ENCODE measurements at places on chromosomes 4 and X.

DNA sequence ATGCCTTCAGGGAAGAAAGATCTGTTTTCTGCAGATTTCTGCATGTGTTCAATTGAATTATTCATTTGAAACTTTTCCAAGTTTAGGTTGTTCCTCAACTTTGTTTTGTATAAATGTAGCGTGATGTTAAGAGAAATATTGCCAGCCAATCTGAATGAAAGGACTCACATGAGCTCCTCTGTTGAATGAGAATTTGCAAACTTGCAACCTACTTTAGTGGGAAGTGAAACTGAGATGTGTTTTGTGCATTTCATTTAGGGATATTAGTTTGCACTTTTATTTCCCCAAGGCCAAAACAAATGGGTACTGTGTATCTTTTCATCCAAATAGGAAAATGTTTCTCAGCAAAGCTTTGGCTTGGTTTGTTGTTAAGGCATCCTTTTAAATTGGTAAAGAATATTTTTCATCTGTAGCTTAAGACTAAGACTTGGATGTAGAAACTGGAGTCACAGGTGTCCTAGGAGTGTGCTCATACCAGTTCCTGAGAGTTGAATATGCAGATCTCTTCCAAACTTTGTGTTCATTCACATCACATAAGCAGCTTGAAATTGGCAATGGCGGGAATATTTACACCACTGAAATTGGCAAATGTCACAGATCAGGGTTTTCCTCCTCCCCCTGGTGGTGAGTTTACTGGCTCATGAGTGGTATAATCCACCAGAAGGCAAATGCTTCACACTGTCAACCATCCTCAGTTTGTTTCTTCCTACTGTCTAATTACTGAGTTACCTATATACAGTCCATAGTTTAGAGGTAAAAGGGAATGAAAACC is 193.6 kb upstream of the BANK1 start:
- DNase-seq = no peak

DNA sequence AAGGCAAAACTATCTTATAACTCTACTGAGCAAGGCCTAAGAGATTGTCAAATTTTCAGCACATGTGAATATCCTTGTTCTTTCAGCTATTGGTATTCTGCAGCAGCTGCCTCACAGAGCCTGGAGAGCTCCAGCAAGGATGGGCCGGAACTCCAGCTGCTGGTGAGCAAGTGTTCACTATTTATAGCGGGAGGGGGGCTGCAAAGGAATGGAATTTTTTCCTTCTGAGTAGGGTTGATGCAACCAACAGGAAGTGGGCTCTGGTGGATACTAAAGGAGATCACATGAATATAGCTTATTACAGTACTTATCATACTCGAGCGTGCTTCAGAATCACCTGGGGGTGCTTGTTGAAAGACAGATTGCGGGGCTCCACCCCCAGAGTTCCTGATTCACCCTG is 20.2 kb upstream of the SETD7 start:
- no peak for DNase-seq

DNA sequence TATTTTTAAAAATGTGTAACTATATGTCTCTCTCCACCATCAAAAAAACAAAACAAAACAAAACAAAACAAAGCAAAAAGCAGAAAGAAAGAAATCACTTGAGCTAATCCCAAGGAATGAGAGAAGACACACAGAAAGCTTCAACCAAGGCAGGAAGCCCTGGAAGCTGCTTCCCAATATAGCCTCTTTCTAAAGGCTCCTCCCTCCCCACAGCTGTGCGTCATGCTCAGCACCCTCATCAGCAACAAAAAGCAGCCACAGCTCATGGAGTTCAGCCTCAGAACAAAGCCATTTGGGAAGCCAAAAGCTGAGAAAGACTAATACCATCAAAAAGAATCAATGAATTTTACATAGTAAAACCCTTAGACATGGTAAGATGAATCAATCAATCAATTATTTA is 501.6 kb upstream of the SMIM31 start:
- no peak for DNase-seq

- DNase-seq = no peak
These were observed 1.5 kb downstream of the JAKMIP1 start for GRCh38 chr4:6198768-6199421.

- DNase-seq = no peak
These were observed 9.9 kb downstream of the CENPVL3 start for GRCh38 chrX:51608766-51609165.

DNA sequence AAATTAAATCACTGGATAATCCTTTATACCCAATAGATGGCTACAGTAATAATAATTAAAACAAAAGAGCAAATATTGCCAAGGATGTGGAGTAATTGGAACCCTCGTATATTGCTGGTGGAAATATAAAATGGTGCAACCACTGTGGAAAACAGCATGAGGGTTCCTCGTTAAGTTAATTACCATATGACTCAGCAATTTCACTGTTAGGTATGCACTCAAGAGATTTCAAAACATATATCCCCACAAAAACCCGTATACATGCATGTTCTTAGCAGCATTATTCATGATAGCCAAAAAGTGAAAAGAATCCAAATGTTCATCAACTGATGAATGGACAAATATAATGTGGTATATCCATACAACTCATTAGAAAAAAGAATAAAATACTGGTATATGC is 103.3 kb downstream of the TEX13C start:
- DNase-seq = no peak

- DNase-seq = no peak
These were observed 425.2 kb upstream of the FTHL17 start for GRCh38 chrX:31497086-31497485.

DNA sequence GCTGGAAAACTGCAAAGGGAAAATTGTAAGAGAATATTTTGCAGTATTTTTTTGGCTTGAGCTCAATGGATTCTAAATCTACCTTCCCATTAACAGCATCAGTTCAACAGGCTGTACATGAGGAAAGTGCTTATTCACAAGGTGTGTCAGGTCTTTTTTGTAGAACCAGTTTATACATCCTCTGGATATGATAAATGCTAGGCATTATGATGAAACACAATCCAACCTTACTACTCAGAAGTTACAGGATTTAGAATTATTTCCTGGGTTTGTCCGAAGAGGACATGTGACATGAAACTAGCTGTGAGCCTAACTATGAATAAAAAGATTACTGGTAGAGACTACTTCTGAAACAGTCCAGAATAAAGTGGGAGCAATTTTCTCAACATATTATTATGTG is 49.5 kb downstream of the ATXN3L start:
- no peak for DNase-seq

DNA sequence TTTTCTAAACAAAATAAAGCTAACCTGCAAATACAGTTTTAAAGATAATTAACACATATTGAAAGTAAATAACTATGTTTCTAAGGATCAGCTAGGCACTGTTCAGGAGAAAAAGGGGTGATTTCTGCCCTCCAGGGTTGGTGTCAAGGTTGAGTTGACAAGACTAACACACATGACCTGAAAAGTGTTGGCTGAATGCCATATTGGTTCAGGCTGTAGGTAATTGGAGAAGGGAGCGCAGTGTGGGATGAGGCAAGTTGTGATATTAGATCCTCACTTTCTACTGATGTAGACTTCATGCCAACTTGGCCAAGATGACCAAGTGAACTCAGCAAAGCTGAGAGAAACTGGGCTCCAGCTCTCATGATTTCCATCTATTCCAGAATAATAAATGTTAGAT is 42.2 kb downstream of the PPM1K start:
- DNase-seq = no peak

GRCh38 chr4:172009446-172010230 is 196.4 kb downstream of the GALNTL6 start:
- DNase-seq = no peak

GRCh38 chr4:3472411-3473141 is 9.5 kb downstream of the DOK7 start:
- DNase-seq = no peak

- no peak for DNase-seq
These were observed 2.4 kb upstream of the PTCHD1 start for GRCh38 chrX:23332101-23332887.

- no peak for DNase-seq
These were observed 198.8 kb downstream of the CBR4 start for GRCh38 chr4:168811207-168811606.

GRCh38 chrX:107721318-107721717 is 54.3 kb downstream of the TSC22D3 start:
- DNase-seq = no peak

GRCh38 chr4:94468093-94468769 is 16.5 kb downstream of the PDLIM5 start:
- no peak for DNase-seq

DNA sequence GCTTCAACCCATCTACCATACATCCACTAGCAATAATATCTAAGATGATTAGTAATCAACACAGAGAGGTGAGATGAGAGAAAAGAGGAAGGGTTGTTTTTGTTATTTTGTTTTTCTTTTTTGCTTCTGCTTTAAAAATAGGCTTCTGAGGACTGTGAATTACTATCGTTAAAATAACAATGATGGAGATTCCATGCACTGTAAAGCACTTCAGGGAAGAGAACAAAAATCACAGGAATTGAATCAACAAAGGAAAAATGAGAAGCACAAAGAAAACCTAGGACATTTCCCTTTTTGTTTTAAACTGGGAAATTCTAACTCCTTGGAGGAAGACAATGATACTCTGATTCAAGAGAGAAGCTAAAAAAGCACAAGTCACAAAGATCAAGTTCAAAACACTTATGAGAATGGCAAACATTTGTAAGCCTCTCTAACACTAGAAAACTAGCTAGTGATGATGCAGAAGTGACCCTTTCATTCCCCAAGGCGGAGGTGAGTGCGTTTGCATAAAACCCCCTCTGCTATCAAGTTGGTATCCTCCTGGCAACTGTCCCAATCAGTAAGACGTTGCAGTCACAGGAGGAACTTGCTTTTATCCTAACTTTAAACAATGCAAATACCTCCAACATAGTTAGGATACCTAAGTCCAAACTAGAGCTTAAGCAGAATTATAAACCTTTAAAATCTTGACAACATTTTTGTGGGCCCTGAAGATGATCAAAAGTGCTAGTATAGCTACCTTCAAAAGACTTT is 308.5 kb downstream of the CAMK2D start:
- DNase-seq = no peak

DNA sequence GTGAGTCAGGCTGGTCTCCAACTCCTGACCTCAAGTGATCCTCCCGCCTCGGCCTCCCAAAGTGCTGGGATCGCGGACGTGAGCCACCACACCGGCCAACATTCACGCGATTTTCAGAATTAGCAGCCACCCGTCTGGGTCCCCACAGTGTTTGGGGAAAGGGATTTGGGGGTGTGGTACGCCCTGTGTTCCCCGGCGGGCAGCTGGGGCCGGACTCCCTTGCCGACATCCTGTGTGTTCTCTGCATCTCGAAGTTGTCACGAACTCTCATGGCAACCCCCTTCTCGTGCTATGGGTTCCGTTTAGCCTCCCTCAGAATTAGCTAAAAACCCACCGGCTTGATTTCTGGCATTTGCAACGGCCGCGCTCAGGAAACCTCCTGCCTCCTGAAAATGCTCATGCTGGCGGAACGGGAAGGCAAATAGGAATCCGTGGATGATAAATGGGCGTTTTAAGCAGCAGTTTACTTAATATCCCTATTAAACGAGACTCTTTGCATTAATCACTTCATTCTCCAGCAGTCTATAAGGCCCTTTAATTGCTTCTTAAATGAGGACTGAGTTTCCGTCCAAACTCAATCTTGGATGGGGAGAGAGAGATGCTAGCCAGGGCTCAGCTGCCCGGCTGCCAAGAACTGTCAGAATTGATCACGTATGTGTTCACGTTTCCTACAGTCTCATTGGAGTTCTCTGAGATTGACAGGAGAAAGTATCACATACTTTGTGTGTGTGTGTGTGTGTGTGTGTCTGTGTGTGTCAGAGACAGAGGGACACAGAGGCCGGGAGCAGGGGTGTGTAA is 78.9 kb upstream of the PPP2R3B start:
- DNase-seq = no peak

DNA sequence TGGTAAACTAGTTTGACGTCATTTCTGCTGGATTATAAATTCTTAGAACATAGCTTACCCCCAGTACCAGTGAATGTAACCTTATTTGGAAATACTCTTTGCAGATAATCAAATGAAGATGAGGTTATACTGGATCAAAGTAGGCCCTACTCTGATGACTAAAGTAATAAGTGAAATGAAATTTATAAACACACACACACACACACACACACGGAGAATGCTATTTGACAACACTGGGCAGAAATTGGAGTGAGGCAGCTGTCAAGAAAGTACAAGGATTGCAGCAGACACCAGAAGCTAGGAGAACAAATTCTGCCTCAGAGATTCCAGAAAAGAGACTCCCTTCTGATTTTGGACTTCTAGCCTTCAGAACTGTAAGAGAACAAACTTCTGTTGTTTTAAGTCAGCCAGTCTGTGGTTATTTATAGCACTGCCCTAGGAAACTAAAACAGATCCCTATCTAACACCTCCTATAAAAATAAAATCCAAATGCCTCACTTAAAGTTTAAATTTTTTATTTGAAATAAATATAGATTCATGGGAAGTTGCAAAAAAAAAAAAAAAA is 448.6 kb downstream of the PCDH18 start:
- no peak for DNase-seq

GRCh38 chrX:24427747-24428019 is 37.4 kb upstream of the PDK3 start:
- DNase-seq = no peak

DNA sequence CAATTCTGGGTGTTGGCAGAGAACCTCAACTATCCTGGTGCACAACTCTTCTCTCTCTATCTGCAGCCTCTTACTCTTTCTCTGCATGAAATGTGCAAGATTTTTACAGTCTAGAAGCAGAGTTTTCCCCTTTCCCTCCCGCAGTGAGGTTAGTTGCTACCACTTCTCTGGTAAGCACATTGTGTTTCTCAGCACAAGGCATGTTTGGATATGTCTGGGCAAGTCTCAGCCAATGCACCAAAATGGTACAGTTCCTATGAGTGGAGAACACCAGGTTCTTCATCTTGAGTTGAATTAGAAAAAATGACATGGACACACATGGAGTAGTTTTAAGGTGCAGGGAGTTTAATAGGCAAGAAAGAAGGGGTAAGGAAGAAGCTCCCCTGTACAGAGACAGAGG is 187.0 kb downstream of the CCNG2 start:
- DNase-seq = no peak

- no peak for DNase-seq
These were observed 87.1 kb upstream of the DDX53 start for GRCh38 chrX:22912616-22913015.

GRCh38 chr4:84531689-84532088 is 32.6 kb upstream of the NKX6-1 start:
- no peak for DNase-seq

GRCh38 chr4:35760807-35761206 is 483.5 kb downstream of the ARAP2 start:
- DNase-seq = no peak

DNA sequence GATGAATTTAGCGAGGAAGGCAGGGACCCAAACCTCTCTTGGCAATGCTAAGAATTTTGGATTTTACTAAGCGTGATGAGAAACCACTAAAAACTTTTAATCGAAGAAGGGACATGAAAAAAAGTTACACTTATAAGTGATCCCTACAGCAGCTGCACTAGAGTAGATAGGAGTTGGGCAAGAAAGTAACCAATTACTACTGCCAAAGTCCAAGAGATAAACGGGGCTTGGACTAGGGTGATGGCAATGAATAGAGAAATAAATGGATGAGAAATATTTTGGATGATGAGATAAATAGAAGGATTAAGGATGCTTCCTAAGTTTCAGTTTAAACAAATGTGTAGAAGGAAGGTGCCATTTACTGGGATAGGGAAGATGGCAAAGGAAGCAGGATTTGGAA is 6.3 kb upstream of the FNIP2 start:
- DNase-seq = no peak

Data from activated CD4-positive, alpha-beta T cell treated with anti-CD3 and anti-CD28 coated beads for 24 hours (primary cell).